Right cardiac atrium (tissue), 5 donors: ENCODE measurements at places on chromosomes 5 and 9. TPM values are rescaled to one million over a fixed set of nuclear protein-coding genes. Genes with fewer than 3 reads are reported as not detected.

The SEMA6A gene
- 9.4 TPM for total RNA-seq

The NR2F1-AS1 gene
- total RNA-seq = 12.6 TPM

The BTNL8 gene
- total RNA-seq = 0.31 TPM

The CHSY3 gene
- 2.3 TPM for total RNA-seq

The PCDHGA2 gene
- 6.4 TPM for total RNA-seq

The DAB2 gene
- total RNA-seq = 27.8 TPM

The CDH6 gene
- 1.0 TPM for total RNA-seq

The HMGCR gene
- total RNA-seq = 16.0 TPM

The BTNL9 gene
- 17.3 TPM for total RNA-seq

The ASPN gene
- total RNA-seq = 13.0 TPM

The SEC61B gene
- 75.0 TPM for total RNA-seq

The PCDH12 gene
- 4.1 TPM for total RNA-seq

The TRIM7 gene
- 3.8 TPM for total RNA-seq

The OR2V2 gene
- not detected for total RNA-seq
